Activated naive CD4-positive, alpha-beta T cell treated with anti-CD3 and anti-CD28 coated beads, Interleukin-2, amount 10 ng/mL, durations not matched to agents 5 hours and 36 hours (primary cell): ENCODE measurements at places on chromosomes 11 and 22. TPM values are rescaled to one million over a fixed set of nuclear protein-coding genes. Genes with fewer than 3 reads are reported as not detected.

Gene GALNT18
- total RNA-seq, result 0.99 TPM

Gene PKDREJ
- total RNA-seq, result not detected

Gene RRP8
- total RNA-seq, result 32.8 TPM

Gene ADM
- 3.0 TPM for total RNA-seq

Gene PYGM
- total RNA-seq, result 5.9 TPM

Gene SIPA1
- 252 TPM for total RNA-seq

Gene DMC1
- total RNA-seq, result 8.1 TPM

Gene PRODH
- total RNA-seq, result 0.50 TPM

Gene GAL3ST1
- total RNA-seq, result not detected

Gene TRAPPC4
- total RNA-seq, result 49.5 TPM

Gene CREB3L1
- total RNA-seq, result not detected

Gene C11orf42
- not detected for total RNA-seq

Gene MFNG
- total RNA-seq, result 213 TPM

Gene OR52M1
- not detected for total RNA-seq

Gene AIFM3
- total RNA-seq, result not detected

Gene SCARF2
- 1.7 TPM for total RNA-seq

Gene TRIM29
- total RNA-seq, result not detected

Gene TMEM258
- 166 TPM for total RNA-seq
